ENCODE measurements at places on chromosomes 13 and 19. TPM values are rescaled to one million over a fixed set of nuclear protein-coding genes. Genes with fewer than 3 reads are reported as not detected.

DNA sequence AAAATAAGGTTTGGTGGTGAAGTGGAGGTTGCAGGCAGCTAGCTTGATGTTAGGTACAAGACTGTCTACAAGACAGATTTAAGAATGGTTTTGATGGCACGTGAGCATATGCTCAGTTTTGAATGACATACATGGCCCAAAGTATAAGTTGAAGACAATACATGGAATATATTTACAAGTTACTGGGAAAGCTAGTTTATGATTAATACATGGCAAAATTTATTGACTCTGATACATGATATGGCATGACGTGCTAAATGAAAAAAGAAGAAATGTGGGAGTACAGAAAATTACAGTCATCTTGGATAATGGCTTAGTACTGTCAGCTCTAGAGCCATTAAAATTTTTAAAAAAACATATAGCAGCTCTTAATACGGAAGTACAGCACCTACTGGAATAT is 4.4 kb downstream of the KLF5 start:
- no peak for DNase-seq

ZMYM5 gene
- total RNA-seq, result 8.3 TPM

DNA sequence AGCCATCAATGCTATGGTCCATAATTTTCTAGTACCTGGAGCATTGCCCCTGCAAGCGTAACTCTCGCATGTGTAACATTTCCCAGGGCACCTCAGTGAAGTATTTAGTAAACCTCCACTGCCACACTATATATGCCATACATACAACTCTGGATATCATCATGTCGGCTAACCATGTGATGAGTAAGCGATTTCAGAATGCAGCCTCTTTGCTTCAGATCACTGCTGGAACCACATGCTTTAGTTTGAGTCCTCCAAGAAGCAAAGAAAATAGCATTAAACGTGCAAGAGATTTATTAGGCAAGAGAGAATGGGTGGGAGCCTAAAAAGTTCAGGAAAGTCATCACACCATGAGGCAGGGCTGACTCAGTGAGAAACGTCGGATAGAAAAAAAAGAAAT is 635.6 kb upstream of the SLITRK5 start:
- no peak for DNase-seq

DNA sequence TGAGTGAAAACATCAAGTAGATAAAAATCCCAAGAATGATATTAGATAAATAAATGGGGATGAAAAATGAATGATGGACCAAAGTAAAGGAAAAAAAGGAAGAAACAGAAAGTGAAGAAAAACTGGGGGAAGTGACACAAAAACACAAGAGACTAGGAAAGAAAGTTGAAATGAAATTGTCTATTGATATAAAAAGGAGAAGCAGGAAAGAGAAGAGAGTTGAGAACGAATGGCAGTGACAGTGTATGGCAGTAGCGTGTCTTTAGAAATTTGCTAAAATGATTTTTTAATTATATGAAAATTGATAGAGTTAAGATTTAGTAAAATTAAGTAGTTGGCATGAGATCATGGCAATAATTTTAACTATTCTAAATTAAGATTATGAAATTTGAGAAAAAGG is 36.3 kb upstream of the SGCG start:
- DNase-seq, result no peak

Data from cardiac septum (tissue), 1 donor.